ENCODE measurements at places on chromosomes 1 and 21.

DNA sequence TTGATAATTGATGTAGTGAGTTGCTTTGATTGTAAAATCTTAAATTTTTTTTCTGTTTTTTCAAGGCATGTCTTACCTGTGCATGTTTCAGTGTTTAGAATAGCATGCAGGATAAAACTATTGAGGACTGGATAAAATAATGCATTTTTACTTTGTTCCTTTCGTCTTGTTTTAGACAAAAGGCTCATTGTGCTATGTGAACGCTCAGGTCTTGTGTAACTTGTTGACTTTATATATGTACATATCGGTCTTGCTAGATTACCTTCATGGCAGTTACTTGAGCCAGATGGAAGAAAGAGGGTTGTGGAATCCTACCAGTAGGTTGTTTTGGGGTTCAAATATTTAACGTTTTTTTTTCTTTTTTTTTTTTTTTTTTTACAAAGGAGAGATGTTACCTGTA lies 7.0 kb downstream of the NFIA start:
- no peak for DNase-seq

GRCh38 chr1:67570486-67571143 lies 114.4 kb upstream of the GADD45A start:
- peak; percentile 86 for DNase-seq

DNA sequence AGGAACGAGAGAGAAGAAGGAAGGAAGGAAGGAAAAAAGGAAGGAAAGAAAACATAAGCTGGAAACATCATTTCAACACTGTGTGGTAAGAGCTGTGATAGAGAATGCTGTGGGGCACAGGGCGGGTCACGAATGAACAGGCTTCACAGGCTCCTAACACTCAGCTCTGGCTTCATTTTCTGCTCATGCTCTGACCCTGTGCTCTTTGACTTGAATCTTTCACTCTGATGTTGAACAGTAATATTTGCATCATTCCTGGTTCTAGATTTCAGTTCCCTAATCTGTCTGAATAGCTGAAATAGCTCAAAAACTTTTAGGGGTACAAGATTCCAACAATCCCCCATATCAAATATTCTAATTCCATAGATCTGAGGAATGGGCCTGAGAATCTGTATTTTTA lies 207.3 kb downstream of the LHX8 start:
- DNase-seq = no peak

GRCh38 chr1:46718340-46718726 lies 581 bp downstream of the EFCAB14 start:
- no peak for DNase-seq

GRCh38 chr1:3497521-3497920 lies 43.1 kb downstream of the ARHGEF16 start:
- DNase-seq = no peak

DNA sequence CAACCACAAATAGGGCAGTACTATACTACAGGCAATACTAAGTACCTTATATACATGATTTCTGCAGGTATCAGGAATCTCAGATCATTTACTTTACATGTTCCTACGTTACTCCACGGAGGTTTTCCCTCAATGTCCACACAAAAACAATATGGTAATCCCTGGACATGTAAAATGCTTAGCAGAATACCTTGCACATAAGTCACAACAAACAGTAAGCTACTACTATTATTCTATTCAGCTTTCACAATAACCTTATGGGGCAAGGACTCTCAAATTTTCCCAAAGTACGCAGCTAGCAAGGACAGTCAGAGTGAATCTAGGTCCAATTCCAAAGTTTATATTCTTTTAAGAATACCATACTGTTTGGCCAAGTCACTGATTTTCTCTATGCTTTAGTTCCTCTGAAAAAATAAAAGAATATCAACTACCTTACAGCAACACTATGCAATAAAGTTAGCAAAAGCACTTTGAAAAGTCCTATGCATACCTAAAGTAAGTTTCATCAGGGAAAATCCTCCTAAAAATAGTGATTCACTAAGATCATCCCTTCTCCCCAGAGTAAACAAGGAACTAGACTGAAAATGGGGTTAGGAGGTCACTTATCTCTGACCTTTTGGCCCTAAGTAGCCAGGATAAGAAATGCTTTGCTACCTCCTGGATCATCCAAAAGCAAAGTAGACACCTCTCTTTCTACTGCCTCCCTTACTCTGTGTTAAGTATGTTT lies 67.4 kb downstream of the LUZP1 start:
- DNase-seq = no peak

DNA sequence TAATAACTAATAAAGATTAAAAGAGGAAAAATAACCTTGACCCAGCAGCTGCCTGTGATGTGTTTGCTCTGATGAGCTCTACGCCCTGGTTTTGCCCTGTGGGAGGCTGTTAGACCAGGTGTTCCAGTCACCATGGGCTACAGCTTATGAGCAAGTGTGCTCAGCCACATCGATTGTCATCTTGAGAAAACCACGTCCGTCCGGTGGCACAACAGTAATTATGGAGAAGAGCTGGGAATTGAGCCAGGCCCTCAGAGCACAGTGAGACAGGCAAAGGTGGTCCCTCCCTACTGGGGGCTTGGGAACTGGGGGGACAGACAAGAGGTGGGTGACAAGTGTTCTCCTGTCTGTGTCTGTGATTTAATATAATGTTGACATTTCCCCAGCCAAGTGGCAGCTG lies 420.5 kb downstream of the MATN1 start:
- DNase-seq = no peak

GRCh38 chr1:240906477-240906876 lies 294.5 kb upstream of the GREM2 start:
- no peak for DNase-seq

DNA sequence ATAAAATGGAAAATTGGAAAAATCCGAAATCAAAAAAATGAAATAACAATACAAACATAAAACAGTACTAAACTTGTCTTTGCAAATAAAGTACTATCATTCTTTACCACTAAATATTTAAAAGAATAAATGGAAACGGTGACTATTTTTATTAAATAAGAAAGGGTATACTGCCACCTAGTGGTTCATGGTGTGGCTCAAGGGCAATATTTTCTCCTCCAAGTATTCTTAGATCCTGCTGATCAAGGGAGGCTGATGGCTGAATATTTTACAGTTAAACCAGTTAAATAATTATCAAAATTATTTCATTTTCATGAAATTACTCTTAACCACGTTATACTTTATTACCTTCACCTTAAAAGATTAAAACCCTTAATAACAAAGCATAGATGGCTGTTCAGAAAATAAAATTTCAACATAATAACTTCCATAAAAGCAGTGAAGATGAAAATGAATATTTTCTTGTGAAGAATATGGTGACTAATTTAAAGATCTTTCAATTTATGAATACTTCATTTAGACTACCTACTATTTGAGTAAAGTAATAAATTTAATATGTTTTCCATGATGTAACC lies 1793.9 kb downstream of the NCAM2 start:
- DNase-seq = peak; percentile 4

DNA sequence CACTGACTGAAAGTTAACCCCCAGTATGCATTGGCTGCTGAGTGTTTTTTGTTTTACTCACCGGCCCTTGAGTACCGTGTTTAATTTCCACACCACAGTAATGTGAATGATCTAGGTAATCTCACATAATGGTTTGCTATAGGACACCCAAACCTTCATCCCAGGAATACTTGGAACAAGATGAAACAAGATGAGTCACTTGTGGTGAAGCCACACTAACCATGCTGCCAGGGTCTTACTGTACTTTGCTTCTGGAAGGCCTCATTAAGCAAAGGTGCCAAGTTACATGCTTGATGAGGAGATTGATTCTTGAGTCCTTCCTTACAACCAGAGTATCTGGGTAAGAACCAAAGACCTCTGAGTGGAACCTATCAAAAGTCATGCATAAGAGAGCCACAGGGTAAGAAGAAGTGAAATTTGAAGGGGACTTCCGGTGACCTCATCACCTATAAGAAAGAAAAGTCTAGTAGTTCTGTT lies 163.3 kb downstream of the NRIP1 start:
- DNase-seq = no peak

GRCh38 chr1:198904321-198904720 lies 265.5 kb downstream of the PTPRC start:
- DNase-seq = no peak

GRCh38 chr1:153430561-153430960 lies 14.2 kb downstream of the S100A7A start:
- DNase-seq = no peak

DNA sequence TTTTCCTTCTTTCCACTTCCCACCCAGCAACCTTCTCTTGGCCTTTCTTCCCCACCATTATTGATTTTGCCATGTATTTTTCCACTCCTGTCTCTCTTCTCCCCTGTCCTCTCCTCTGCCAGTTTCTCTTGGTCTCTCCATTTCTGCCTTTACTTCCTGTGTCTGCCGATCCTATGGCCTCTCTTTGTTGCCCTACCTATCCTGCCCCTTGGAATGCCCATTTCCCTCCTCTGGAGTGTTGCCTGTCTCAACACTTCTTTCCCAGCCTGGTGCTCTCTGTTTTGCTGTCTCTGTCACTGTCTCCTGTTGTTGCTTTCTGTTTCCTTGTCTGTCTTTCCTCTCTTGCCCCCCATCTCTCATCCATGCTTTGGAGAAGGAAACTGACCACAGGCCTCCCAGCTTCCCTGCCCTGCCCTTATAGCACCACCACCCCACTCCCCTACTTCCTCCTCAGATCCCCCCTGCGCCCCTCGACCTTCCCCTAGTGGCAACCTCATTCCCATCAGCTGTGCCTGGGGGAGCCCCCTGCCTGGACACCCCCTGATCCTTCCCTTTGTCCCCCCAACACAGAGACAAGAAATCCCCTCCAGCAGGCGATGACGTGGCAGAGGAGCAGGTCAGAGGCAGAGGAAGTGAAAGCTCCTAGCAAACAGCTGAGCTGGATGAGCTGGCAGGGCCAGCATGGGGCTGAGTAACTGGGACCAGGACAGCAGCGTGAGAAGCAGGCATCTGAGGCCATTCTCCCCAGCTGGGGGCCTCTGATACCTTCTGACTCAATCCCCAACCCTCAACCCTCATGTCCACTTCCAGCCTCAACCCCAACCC lies 6.6 kb upstream of the ETV3L start:
- peak; percentile 66 for DNase-seq

GRCh38 chr1:185720633-185721272 lies 13.4 kb upstream of the HMCN1 start:
- DNase-seq = no peak

GRCh38 chr1:156433602-156434001 lies 64.6 kb downstream of the RHBG start:
- DNase-seq = no peak

DNA sequence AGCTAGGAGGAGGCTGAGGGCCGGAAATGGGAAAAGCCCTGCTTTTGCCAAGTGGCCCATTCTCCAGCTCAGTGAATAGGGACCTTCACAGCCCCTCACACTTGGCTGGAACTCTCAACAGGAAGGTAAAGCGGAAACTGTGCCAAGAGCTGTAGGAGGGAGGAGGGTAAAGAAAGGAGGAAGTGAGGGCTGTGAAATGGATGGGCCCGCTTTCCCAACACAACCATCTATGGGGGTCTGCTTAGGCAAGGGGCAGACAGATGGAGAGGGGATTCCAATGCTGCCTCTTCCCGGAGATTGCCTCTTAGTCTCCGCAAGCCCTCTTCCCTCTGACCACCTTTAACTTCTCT lies 5.2 kb downstream of the INKA2 start:
- DNase-seq = no peak

GRCh38 chr21:34574601-34575529 lies 40.0 kb downstream of the RCAN1 start:
- DNase-seq = no peak

Measured in GM04504 (cell line).